ENCODE measurements at places on chromosomes 12 and 14. TPM values are rescaled to one million over a fixed set of nuclear protein-coding genes. Genes with fewer than 3 reads are reported as not detected.
A peak's percentile ranks its signal among the peaks of the same experiment; 100 is the strongest.

- no peak for DNase-seq
Observed at GRCh38 chr14:31312934-31313333, 105.3 kb upstream of the HECTD1 start.

DNA sequence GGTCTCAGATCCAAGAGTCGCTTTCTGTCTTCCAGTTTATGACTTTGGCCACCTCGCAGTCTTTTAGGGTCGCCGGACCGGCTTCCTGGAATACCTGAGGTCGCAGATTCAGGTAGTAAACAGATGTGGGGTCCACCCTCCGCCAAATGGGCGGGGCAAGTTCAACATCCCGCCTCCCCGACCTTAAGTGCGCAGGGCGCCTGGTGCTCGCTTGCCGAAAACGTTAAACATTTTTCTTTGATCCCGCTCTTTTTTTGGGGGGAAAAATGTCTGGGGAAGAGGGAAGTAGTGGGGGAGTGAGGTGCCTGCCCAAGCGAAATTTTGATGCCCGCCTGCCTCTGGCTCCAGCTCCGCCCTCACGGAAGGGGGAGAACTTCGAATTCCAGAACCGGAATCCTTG lies 73.9 kb upstream of the TBX5 start:
- DNase-seq, result peak; percentile 49

The GLRX5 gene
- total RNA-seq, result 76.2 TPM

DNA sequence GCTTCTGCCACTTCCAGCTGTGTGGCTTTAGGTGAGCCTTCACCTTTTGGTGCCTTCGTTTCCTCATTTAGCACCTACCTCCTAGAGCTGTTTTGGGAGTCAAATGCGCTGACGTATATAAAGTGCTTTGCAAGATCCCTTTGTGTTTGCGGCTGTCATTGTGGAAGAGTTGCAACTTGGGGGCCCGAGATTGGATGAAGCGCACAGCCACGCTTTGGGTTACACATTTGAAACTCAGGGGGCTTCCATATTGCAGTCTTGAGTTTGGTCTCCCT lies 636 bp upstream of the ARL6IP4 start:
- DNase-seq, result no peak

GRCh38 chr12:125100551-125101434 lies 35.6 kb downstream of the AACS start:
- no peak for DNase-seq

- DNase-seq, result no peak
Observed at GRCh38 chr14:32639208-32639607, 299.5 kb upstream of the NPAS3 start.

DNA sequence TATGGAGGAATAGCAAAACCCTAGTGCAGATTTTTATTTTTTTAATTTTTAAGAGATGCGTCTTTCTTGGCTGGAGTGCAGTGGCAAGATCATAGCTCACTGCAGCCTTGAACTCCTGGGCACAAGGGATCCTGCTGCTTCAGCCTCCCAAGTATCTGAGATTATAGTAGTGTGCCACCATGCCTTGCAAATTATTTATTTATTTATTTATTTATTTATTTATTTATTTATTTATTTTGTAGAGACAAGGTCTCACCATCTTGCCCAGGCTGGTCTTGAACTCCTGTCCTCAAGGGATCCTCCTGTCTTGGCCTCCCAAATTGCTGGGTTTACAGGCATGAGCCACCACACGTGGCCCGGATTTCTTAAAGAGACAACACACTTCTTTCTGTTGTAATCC lies 1158.8 kb downstream of the AACS start:
- no peak for DNase-seq

DNA sequence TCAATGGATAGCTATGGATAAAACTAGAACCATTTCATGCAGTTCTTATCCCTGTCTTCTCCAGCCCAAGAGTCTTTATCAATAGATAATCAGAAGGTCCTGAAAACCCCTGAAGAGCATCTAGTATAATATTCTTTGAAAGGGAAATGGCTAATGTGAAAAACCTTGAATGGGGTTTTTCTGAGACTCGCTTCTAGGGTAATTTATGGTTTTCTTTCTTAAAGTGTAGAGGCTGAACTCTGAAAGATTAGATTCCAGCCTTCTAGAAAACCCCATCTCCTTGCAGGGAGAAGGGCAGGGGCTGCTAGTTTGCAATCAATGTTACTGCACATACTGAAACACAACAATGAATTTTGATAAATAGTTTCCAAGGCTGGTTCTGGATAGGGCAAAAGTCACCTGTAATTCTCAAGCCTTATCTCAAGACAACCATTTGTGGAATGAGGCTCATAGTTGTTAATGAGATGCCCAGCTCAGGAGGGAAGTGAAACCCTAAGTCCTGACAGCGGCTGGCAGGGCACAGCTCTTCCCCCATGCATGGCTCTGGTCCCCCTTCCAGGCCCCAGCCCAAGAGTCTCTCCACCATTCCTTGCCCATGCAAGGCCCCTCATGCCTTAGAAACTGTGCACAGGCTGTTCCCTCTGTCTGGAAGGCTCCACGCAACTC lies 33.7 kb upstream of the PYGL start:
- DNase-seq, result no peak
